ENCODE measurements at places on chromosomes 3 and 15.

- no peak for DNase-seq
Observed at GRCh38 chr3:124383846-124384466, 346.3 kb upstream of the UMPS start.

DNA sequence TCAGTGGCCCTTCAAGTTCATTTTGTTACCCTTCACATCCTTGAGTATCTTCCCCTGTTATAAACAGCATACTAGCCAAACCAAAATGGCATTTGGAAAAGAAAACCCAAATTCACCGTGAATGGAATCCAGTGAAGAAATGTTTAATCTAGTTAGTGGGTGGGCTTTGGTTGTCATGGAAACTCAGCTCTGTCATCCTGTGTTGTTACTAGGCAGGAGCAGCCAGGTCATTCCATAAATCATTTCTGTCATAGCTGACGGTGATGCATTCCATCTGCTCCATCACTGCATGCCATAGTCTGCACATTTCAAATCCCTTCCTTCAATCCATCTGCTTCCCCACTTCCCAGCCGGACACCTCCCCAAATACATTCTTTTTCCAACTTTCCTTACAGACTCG lies 140.4 kb upstream of the CGNL1 start:
- DNase-seq: no peak

DNA sequence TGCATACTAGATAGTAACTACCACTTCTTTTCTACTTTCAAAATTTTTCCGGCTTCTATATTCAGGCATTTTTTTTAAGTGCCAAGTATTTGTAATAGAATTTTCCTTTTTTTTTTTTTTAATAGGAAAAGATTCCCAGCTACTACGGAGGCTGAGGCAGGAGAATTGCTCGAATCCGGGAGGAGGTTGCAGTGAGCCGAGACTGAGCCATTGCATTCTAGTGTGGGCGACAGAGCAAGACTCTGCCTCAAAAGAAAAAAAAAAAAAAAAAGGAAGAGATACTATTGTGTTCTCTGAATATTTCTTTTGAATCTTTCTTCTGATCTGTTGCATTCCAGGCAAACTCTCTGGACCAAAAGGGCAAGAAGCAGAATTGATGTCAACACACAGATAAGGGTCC lies 557.3 kb downstream of the FGF12 start:
- no peak for DNase-seq

GRCh38 chr3:134255404-134255803 lies 4.7 kb upstream of the RYK start:
- no peak for DNase-seq

DNA sequence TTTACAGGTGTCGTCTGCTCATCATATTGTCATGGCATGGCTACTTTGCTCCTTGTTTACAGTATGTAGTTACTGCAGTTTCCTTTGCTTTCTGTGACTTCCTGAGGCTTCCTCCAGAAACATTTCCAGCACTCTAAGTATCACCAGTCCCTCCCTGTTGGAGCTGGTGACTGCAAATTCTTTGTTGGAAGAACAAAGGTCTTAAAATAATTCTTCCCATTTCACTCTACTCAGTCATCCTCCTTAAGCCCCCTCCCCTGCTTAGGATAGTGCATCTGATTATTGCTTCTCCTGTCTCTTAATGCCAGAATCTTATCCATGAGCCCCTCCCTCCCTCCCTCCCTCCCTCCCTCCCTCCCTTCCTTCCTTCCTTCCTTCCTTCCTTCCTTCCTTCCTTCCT lies 72.0 kb downstream of the C3orf38 start:
- DNase-seq: no peak

DNA sequence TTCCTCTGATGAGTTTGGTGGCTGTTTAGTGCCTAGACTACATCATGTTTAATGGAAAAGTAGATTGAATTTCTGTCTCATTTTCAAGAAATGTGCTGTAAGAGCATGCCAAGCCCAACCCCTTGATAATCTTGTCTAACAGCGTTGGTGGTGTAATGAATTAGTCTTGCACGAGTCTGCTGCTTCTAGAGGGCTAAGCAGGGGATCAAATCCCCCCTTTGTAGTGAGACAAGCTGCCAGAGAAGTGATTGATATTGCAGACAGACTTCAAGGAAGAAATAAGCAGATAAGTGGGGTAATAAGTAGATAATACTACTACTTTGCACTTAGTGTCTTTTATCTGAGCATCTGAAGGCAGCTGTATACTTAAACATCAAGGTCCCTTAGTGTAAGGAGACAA lies 141.4 kb downstream of the TP63 start:
- no peak for DNase-seq

DNA sequence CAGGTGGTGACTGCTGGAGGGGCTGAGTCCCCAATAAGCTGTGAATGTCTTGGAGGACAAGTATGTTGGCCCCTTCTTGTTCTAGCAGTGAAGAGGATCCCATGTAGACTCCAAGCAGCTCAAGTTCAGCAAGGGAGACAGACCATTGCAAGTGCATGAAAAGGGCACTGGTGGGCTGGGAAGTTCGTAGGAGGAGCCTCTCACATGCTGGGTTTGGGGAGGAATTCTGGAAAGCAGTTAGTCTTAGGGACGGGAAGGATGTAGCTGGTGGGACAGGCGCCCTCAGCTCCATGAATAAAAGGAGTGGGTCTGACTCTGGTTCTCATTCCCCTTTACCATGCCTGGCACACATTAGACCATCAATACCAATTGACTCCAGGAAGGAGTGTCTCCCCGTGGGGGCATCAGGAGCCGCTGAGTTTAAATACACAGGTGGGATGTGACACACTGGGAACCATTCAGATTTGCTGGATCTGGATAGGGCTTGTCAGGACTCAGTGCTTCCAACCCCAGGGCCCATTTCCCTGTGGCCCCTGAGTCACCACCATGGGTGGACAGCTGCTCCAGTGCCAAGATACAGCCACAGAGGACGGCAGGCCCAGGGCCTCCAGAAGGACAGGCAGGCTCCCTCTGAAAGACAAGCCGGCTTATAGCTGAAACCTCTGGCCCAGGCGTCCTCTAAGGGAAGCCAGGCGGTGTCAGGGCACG lies 552 bp upstream of the XYLB start:
- DNase-seq: no peak

- DNase-seq: no peak
Observed at GRCh38 chr3:186870421-186871201, 28.1 kb downstream of the ADIPOQ start.

DNA sequence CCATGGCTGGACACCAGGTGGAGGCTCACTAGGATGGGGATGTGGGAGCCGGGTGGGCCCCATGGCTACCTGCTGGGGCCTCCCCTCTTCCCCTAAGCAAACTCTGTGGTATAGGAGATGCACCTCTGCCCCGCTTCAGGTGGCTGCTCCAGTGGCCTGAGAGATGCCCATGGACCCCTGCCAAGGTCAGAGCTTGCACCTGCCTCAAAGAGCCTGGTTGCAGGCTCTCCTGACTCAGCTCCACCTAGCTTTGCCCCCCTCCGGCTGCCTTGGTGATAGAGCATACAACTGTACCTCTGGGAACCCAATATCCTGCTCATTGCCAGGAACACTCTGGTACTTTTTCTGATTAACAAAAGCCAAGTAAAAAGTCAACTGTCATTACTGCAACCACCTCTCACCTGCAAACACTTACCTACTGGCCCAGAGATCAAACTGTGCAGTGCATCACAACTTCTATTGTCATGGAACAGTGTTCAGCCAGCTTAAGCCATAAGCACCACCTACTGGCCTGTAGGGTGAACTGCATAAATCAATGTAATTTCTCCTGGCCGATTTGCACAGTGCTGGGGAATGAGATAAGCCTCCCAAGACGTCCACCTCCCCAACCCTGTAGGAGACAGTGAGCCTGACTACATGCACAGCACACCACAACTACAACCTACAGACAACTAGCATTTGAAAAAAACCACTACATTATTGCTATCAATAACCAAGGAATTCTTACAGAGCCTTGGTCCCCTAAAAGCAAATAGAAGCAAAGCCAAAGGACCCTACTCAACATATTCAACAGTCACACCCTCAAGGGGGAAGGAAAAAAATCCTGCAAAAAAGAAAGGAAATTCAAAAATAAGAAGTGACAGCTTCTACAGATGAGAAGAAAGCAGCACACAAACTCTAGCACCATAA lies 352.4 kb upstream of the ARHGEF26 start:
- DNase-seq: peak; percentile 36

DNA sequence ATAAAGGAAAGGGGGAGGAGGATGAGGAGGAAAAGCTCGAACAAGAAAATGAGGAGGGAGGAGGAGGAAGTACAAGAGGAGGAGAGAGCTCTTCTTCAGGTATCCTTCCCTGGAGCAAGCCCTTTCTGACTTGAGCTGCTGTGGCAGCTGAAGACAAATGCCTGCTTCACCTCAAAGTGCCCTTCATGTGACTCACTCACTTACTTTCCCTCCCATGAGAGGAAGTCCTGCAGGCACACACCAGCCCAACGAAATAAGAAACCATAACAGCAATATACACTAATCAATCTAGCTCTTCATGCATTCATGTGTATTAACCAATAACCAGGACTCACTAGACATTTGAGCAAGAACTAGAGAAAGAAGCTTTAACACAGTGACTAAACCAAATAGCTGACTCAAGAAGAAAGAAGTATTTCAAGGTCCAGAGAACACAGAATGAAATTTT lies 251.9 kb downstream of the IGSF11 start:
- no peak for DNase-seq

GRCh38 chr15:48802867-48803266 lies 8.0 kb downstream of the CEP152 start:
- DNase-seq: no peak

- DNase-seq: no peak
Observed at GRCh38 chr3:178699810-178700209, 163.6 kb downstream of the KCNMB2 start.

DNA sequence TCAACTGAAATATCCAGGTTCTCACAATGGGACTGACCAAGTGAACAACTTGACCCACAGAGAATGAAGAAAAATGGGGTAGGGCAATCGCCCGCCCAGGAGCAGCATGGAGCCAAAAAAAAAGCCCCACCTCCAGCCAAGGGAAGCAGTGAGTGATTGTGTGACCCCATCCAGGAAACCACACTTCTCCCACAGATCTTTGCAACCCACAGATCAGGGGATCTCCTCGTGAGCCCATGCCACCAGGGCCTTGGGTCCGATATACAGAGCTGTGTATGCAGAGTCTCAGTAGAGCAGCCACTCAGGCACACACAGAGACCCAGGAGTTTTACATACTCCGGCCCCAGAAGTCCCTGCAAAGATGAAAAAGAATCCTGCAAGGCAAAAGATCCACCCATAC lies 35.7 kb downstream of the PYGO1 start:
- DNase-seq: no peak

DNA sequence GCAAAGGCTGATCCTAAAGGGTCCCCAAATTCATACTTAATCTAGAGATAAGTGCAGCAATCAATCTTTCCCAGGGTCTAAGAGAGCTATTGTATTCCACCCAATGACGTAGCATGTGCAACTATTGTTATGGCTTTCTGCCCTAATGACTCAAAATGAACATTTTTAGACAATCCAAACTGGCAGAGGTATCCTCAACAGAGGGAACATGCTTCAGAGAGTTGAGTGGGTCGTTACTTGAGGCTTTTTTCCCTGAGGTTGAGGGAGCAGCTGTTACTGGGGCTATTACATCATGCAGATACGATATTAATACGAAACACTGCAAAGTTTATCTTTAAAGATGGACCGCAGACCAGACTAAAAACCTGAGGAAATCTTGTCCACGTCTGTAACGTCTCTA lies 278.3 kb upstream of the WNT5A start:
- no peak for DNase-seq

DNA sequence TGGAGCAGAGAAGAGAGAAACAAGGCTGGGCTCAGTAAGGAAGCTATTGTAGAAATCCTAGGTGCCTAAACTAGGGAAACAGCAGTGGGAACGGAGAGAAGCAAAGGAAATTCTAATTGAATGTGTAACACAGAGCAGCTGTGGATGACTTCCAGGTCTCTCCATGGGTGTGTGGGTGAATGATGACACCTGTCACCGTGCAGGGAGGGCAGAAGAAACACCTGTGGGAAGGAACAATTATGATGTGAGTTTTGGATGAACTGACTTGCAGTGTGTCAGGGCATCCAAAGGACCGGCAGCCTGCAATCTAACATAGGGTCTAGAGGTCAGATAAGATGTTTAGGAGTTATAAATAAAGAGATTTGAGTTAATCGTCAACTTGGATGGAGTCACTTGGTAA lies 144.2 kb downstream of the RYR3 start:
- no peak for DNase-seq

- peak; percentile 52 for DNase-seq
Observed at GRCh38 chr3:165254812-165255211, 58.6 kb upstream of the SLITRK3 start.
